HFF-Myc (cell line): ENCODE measurements at places on chromosomes 1 and 21.

DNA sequence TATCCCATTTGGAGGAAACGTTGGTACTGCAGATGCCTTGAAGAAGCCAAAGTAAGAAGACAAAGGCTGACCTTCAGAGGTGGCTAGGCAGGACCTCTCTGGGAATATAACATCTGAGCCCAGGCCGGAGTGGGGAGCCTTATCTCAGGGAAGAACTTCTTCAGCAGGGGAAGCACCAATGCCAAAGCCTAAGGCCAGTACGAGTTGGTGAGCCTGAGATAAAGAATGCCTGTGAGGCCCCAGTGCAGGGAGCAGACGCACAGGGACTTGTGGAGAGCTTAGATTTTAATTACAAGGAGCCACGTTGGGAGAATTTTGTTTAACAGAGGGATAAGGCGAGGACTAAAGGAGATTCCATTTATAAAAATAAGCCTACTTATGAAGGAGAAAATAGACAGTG is 468.8 kb upstream of the RUNX1 start:
- no peak for DNase-seq

DNA sequence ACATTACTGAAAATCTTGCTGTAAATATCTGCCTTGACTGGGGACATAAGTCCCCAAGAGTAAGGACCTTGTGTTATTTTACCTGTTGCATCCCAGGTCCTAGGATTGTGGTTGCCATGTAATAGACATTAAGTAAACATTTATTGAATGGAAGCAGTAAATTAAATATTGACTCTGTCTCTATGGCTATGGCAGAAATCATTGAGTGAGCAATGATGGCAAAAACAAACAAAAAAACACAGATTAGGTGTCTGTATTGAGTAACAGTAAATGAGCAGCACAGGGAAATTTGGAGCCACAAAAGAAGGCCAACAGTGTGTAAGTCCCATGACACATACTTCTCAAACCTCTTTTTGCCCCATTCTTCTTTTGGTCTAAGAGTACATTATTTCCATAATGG is 240.4 kb downstream of the NFIA start:
- no peak for DNase-seq

GRCh38 chr1:156643049-156643777 is 1.3 kb downstream of the BCAN start:
- no peak for DNase-seq

GRCh38 chr1:3215198-3216014 is 146.4 kb downstream of the PRDM16 start:
- DNase-seq = no peak

GRCh38 chr1:48338257-48338656 is 115.7 kb downstream of the SLC5A9 start:
- no peak for DNase-seq

GRCh38 chr1:85417876-85418275 is 47.1 kb downstream of the DDAH1 start:
- no peak for DNase-seq

DNA sequence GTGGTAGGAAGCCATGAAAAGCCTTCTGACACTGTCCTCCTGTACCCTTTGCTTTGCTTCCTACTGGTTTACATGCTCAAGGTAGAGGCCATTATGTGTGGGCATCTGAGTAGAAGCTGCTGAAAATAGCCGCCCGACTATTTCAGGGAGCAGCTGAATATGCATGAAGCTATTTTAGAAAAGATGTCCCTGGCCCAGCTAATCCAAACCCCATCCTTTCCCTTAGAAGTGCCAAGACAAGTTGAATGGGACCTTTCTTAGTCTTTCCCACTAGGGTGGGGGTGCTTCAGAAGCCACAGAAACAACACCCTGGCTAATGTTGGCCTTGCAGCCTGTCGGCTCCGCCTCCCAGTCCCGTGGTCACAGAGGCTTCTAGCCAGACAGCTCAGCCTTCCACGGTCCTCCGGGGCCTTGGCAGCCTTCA is 205.1 kb upstream of the EDN2 start:
- DNase-seq = no peak

DNA sequence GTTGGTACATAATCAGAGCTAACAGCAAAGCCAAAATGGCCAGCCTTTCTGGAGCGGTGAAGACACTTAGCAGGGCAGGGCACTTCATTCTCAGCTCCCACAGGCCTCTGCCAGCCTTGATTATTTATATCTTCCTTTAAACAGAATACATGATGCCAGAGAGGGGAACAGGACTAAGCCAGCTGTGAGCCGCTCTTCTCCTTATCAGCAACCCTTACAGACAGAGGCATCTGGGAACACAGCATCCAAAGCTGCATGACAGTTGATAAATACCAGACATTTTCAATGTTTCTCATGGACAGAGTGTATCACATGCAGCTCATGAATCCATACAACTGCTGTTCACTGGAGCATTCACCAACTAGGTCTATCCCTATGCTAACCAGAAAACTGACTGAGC is 29.1 kb downstream of the DNAJC11 start:
- no peak for DNase-seq

GRCh38 chr1:213744780-213745179 is 243.0 kb upstream of the PROX1 start:
- DNase-seq = no peak

DNA sequence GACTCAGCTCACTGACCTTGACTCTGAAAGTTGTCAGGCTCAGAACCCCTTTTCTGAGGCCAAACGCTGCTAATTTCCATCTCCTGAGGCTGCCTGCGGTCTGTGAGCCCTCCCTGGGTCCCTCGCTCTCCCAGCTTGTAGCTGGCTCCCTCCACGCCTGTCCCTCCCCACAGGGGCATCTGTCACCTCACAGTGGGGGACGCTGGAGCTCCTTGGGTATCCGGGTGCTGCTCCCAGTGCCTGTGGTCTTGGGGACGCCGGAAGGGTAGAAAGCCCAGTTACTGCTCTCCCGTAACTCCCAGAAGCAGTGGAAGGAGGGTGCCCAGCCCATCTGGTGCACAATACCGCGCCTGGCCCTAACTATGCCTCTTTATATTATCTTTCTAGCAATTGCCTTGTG is 13.0 kb upstream of the MMEL1 start:
- DNase-seq = no peak

- no peak for DNase-seq
Observed at GRCh38 chr1:26468911-26469310, 3.3 kb upstream of the HMGN2 start.

DNA sequence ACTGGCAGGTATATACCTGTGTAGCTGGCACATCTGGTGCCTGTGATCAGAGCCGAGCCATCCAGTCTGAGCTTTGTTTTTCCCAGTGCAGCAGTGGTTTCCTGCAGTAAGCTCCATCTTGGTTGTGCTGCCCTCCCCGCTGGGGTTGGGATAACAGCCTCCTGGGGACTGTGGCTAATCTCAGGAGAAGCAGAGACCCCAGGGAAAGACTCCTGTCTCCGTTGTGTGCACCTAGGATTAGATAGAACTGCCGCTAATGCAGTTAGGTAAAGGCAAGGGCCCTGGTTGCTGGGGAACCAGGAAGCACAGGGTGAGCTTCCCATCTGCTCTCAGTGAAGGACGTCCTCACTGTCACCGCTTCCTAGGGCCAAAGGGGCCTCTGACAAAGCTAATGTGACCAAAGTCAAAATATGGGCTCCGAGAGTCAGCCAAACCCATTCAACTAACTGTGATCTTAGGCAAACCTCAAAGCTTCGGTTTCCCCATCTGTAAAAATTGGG is 20.0 kb downstream of the ROR1 start:
- no peak for DNase-seq

DNA sequence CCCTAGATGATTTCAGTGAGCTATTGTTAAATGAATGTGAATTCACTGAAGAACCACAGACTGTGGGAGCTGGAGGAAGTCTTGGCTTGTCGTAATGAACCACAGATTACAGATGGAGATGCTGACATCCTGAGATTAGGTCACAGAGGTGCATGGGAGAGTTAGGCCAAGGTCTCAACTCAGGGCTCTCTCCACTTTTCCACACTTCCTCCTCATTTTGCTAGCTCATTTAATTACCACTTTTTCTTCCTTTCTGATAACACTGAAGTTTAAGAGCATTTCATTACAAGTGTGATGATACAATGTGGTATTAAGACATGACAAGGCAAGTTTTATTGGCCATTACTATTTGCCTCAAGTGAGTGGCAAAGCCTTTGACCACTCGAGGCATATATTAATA is 30.8 kb downstream of the ST6GALNAC3 start:
- no peak for DNase-seq

- no peak for DNase-seq
Observed at GRCh38 chr1:200181861-200182260, 154.4 kb downstream of the NR5A2 start.

DNA sequence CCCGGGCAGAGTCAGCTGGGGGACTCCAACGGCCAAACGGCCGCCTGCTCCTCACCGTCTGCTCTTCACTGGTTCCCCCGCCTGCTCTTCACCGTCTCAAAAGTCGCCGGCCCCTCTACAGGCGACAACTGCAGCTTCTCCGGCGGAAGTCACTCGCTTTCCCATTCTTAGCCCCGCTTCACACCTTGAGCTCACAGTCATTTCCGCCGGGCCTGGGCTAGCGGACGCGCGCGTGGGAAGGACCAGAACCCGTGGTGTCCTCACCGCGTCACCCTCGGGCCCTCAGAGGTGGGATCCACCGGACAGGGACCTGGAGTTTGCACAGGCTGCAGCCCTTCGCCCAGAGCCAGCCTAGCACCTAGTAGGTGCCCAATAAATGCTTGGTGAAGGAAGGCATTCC is 27.9 kb upstream of the HJV start:
- no peak for DNase-seq

DNA sequence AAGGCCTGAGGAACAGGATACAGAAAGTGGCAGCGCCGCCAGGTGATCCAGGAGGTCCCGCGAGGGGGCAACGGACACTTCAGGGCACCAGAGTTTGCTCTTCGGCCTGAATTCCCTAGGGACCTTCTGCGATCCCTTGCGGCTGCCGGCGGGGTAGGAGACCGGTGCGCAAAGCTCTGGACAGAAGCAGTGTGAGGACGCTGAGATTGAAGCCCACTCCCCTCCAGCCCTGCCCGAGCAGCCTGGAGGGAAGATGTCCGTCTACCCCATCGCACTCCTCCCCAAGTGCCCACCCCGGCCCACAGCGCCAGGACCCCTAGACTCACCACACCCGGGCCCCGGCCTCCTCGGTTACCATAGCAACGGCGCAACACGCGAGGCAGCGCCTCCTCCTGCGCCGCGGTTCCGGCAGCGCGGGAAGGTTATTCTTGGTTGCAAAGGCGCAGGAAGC is at the start of gene ANKRD45:
TSS of gene ANKRD45 (minus strand) at position 361 of the 451 bp plus-strand sequence. CDS start 10,433 bp downstream, outside the sequence.
- DNase-seq = peak; percentile 20

DNA sequence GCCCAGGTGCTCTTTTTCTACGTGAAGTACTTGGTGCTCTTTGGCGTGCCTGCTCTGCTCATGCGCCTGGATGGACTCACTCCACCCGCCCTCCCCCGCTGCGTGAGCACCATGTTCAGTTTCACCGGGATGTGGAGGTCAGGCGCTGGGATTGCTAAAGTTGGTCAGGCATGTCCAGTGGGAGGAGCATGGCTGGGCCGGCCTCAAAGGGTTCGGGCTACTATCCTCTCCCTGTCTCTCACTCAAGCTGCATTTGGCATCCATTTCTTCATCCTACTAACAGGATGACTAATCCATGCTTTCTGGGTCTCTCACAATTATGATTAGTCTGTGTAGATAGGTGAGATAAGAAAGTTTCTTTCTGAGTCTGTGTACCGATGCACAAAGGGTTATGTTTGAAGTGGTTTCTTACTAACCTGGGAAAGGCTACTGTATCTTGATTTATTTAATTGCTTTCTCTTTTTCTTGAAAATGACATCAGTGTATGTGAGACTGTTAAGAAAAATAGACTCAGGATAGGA is 135.9 kb downstream of the HHAT start:
- DNase-seq = no peak

DNA sequence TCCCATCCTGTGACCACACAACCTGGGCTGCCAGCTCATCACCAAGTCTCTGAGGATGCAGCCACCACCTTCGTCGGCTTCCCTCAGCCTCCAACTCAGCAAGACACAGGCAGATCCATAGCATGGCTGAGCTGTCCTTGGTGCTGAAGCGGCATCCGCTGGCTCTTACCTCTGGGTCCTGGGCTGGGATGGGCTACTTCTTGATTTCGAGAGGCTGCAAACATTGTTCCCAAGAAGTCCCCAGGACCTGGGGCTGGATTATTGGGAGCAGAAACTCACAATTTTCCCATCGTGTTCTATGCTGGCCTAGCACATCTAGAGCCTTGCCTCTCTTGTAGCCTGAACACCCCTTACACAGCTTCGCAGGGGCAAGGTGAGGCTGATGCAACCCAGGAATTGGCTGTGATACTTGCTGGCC is 24.9 kb upstream of the C1QA start:
- DNase-seq = peak; percentile 19

DNA sequence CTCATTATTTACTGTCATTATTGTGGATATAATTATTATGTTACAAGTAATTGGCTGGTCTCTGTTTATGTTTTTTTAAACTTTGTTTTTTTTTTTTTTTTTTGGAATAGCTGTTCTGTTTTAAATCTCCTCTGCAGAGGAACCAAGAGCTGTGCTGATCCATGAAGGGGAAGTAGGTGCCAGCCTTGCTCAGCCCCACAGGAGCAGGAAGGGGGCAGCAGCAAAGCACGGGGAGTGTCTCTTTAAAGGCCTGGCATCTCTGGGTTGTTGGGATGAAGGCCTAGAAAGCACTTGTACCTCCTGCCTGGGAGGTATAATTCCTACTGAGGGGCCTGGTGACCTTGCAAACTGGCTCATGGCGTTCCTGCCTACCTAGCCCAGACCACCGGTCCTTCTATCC is 2.5 kb upstream of the GRHL3 start:
- no peak for DNase-seq

- no peak for DNase-seq
Observed at GRCh38 chr1:154466921-154467417, 35.0 kb upstream of the TDRD10 start.

GRCh38 chr1:62784509-62785365 is 805 bp downstream of the ATG4C start:
- no peak for DNase-seq

- no peak for DNase-seq
Observed at GRCh38 chr1:109400035-109400655, 2.4 kb upstream of the SORT1 start.

- no peak for DNase-seq
Observed at GRCh38 chr21:35138665-35139381, 89.7 kb upstream of the RUNX1 start.

GRCh38 chr1:211591980-211592493 is 13.1 kb upstream of the SLC30A1 start:
- peak; percentile 41 for DNase-seq

DNA sequence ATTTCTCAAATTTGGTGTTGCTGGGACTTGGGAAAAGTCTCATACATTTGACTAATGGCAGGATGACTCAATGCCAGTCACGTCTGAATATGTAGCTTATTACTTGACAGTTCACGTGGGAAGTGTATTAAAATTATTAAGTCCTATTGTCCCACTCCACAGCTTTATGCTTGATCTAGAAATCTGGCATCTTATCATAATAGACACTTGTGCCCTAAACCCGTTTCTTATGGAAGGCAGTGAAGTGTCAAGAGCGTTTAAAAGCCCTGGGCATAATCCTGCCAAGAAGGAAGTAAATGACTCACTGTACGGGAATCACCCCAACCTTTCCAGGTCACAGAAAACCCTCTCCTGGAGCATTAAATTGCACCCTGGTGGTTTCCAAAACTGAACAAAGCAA is 207.4 kb downstream of the APP start:
- no peak for DNase-seq

GRCh38 chr1:13809461-13810159 is 109.6 kb downstream of the PRDM2 start:
- no peak for DNase-seq
